ENCODE measurements at places on chromosomes 3 and 15.

DNA sequence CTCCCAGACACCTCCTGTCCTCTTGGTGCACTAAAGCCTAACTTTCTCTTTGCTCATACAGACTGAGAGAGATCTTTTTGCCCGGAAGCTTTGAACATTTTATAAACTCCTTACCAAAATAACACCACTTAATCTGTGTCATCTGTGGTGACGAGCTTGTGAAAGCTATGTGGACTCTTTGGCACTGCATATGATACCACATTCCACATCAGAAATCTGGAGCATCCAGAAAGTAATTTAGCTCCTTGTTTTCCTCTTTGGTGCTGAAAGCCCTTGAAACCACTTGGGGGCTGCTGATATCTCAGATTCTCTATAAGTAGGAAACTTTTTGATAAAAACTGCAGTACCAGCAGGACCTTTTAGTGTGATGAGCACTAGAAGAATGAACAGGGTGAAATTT, 128.3 kb downstream of the ALCAM start:
- no peak for DNase-seq

DNA sequence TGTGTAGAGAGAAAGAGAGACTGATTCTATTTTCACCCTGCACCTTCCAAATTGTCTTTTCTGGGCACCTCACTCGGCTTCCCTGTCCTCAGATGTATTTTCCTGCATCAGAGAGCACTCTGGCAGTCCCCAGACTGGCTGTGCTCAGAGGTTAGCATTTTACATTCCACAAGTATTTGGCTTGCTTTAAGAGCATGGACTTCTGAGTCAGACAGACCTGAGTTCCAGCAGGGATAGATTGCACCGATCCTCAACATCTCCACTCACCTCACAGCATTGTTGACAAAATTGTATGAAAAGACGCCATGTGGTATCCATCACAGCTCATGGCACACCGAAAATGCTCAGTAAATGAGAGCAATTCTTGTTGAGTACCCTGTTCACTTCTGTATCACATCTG, 45.6 kb downstream of the SST start:
- DNase-seq, result no peak

DNA sequence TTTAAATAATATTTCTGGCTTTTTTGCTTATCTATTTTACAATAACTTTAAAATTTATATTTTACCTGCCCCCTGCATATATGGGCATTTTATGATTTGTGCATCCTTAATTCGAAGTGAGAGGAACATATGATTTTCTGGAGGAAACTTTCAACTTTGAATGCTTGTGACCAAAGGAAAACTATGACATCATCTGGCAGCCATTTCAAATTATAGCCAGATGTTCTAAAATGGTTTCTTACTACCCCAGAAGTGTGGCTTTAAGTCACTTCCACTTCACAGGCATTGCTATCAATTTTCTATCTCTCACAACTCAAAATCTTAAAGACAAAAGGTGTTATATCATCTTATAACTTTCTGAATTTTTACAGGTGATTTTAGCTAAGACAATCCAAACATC, 508.8 kb downstream of the RBMS3 start:
- DNase-seq, result no peak

- no peak for DNase-seq
Measured at GRCh38 chr3:133840767-133841166, 35.2 kb downstream of the SRPRB start.

DNA sequence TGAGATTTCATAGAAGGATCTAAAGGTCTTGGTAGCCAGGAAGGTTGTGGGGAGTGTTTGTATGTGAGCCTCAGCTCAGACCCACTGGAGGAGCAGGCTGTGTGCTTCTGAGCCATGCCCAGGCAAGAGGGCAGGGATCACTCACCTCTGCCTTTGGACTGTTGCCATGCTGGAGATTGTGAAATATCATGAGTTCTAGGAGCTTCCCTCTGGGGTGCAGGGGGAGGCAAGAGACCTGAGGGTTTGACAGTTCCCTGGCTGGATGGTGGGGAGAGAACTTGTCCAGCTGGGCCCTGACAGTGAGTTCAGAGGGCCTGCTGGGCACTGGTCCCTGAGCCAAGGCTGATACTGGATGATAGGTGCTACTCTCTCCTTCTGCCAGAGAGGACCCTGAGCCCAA, 6.0 kb downstream of the SLC6A1 start:
- no peak for DNase-seq

GRCh38 chr15:76217029-76217881, 94.0 kb downstream of the ETFA start:
- no peak for DNase-seq

DNA sequence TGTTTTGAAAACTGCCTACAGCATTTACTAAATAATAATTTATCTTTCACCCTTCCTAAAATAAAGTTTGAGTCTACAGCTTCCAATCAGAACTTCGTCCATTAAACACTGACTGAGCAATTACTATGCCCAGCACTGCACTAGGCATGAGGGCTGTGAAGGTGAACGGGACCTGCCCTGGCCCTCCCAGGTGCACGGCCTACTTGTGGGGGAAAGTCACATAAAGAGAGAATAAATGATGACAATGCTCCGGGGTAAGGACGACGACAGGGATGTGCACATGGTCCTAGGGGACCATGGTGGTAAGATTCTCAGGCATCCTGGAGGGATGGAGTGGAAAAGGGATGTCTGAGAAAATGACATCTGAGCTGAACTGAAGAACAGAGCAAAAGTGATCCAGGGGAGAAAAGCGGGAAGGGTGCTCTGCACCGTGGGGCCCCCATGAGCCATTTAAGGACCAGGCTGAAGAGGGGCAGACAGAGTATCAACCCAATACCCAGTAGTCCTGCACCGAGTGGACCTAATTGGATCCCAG, 11.5 kb downstream of the PLA2G4F start:
- no peak for DNase-seq

DNA sequence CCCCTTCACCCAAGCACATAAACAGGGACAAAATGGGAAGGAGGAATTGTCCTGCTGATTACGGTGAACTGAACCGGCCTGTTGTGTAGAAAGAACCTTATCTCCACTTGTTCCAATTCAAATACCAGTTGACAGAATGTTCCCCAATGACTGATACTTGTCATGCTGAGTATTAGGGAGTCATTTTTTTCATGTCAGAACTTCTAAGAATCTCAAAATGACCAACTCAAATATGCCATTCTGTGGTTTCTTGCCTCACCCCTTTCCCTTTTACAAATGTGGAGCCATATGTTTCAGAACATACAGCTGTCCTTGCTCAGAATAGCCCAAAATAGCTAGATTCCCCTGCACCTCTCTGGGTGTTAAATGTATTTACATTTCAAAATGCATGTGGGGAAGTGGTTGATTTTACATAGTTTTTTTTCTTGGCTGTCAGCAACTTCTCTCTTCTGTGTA, 405.9 kb upstream of the TBL1XR1 start:
- no peak for DNase-seq

GRCh38 chr3:45992821-45993221, 2.8 kb downstream of the FYCO1 start:
- DNase-seq, result no peak

DNA sequence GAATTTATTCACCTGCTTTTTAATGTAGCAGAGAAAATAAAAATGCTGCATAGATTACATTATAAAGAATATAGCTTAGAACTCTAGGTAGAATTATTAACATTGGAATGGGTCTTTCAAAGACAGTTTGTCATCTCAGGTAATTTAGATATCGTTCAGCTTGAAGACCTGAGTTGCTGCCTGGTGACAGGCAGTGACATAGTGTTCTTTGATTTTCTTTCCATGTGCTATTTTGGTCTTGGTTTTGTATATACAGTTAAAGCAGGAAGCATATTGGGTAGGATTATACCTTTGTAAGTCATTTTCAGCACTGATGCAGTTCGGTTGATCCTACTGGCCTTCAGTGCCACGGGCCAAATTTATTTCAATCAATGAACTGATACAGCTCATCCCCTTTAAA, 98.7 kb downstream of the BBX start:
- no peak for DNase-seq

- DNase-seq, result no peak
Measured at GRCh38 chr15:68032672-68033071, 21.4 kb upstream of the PIAS1 start.

DNA sequence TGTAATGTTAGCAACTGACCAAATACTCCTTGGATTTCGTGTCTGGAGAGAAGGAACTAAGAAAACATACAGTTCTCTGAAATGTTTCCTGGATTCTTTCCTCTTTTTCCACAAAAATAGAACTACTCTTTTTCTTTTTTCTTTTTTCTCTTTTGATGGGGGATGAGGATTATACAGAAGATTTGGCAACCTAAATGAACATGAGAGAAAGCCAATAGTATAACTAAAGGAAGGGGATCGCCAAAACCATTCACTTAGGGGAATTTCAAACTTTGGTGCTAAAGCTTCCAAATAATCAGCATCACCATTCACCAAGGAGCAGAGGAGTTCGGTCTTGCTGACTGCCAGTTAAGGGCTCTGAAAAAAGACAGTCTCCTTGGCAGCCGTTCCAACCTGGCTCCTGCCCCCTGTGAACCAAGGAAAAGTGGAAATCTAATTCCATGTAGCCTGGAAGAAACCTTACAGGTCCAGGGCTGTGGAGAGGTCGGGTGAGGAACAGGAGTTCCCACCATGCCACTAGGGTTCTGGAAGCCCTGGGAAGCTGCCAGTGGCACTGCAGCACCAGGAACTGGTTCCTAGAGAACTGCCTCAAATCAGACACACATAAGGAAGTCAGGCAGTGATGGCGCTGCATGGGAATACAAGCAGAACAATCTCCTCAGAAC, 176.9 kb downstream of the TNIK start:
- no peak for DNase-seq

- DNase-seq, result no peak
Measured at GRCh38 chr3:126349611-126350501, 7.4 kb downstream of the KLF15 start.

- no peak for DNase-seq
Measured at GRCh38 chr3:27253391-27253790, 115.8 kb downstream of the NEK10 start.

DNA sequence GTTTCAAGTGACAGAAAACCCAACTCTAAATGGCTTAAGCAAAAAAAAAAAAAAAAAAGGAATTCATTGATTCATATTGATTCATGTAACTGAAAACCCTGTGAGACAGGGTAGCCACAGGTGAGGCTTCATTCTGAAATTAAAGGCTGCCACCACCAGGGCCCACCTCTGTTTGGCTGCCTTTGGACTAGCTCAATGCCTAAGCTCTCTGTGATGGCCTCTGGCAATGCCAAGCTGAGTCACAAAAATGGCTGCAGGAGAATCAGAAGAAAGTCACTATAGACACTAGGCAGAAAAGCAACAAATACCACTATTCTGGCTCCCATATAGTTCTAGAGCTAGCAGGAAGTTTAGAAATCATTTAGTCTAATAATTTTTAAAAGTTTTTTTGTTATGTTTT, 38.2 kb upstream of the GYG1 start:
- DNase-seq, result no peak

- no peak for DNase-seq
Measured at GRCh38 chr3:24965706-24966385, 462.2 kb upstream of the RARB start.

DNA sequence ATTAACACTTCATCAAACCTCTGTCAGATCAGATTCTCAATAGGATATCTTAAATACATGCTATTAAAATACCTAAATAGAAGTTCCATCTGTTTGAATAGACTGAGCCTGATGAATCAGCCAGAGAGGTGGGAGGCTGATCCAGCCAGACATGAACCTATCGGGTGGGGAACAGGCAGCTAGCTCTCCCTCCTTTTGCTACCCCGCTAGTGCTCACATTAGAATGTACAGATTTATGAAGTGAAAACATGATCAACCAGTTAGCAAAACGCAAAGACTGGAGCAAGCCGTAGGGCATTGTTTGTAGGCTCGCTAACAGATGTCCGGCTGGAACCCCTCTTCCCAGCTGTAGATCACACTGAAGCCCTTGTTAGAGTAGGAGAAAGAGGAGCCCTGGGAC, 54.4 kb downstream of the GTF2E1 start:
- no peak for DNase-seq

GRCh38 chr3:39126532-39127071, 19.1 kb downstream of the TTC21A start:
- DNase-seq, result no peak

DNA sequence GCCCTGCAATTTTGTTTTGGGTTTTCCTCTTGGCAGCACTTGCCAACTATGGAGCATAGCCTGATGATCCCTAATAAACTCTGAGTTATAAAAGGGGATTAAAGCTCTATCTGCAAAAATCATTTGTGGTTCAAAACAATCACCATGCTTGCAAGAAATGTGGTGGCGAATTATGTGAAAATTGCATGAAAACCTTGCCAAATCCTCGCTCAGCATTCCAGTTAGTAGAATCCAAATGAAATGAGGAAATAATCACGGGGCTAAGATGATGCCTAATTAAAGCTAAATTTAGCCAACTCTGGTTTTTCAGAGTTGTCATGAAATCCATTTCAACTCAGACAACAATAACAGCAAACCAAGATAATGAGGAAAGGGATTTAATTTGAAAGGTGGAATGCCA, 73.0 kb upstream of the PROK2 start:
- no peak for DNase-seq

- DNase-seq, result no peak
Measured at GRCh38 chr3:193809106-193809505, 216.1 kb downstream of the OPA1 start.

GRCh38 chr3:85148036-85148435, 189.2 kb downstream of the CADM2 start:
- no peak for DNase-seq

GRCh38 chr3:122055215-122055614, at the start of gene CD86:
Gene CD86 (plus strand): TSS chr3:122055362. CDS start chr3:122055490, 128 bp downstream.
- peak; percentile 39 for DNase-seq

- DNase-seq, result no peak
Measured at GRCh38 chr3:146838221-146838620, 233.1 kb upstream of the PLSCR5 start.

GRCh38 chr3:195080125-195080524, 190.8 kb downstream of the XXYLT1 start:
- no peak for DNase-seq

DNA sequence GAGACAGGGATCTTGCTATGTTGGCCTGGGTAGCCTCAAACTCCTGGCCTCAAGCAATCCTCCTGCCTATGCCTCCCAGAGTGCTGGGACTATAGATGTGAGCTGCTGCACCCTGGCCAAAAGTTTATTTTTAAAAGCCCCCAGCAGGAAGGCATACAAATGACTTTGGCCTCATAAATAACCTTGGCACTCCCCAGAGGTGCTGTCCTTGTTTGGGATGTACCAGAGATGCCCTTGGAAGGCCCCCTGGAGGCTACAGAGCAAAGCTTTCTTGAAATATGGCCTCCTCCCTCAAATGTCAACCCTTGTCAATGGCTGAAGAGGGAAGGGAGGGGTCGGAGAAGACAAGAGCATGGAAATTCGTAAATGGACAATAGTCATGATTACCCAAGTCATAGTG, 14.0 kb upstream of the RTP3 start:
- no peak for DNase-seq

DNA sequence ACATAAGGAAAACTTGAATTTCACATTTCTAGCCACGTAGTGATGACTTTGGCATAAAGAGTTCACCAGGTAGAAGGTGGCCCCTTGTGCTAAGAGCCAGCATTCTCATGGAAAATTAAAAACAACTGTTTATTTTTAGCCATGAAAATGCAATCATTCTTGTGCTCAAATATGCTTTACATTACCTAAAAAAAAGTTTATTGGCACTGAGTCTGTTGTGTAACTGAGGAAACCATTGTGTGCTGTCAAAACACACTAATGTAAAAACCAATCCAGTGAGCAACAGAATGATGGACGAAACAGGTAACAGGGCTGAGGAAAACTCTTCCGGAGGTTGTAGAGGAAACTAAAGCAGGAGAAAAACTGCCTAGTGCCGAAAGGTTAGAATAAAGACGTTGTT, 287.0 kb upstream of the TMC3 start:
- no peak for DNase-seq

GRCh38 chr15:58260725-58261267, 122.6 kb downstream of the AQP9 start:
- DNase-seq, result no peak

- DNase-seq, result no peak
Measured at GRCh38 chr3:42493798-42494151, 8.7 kb upstream of the VIPR1 start.
